ENCODE measurements at places on chromosomes 7 and 10.
A peak's percentile ranks its signal among the peaks of the same experiment; 100 is the strongest.

DNA sequence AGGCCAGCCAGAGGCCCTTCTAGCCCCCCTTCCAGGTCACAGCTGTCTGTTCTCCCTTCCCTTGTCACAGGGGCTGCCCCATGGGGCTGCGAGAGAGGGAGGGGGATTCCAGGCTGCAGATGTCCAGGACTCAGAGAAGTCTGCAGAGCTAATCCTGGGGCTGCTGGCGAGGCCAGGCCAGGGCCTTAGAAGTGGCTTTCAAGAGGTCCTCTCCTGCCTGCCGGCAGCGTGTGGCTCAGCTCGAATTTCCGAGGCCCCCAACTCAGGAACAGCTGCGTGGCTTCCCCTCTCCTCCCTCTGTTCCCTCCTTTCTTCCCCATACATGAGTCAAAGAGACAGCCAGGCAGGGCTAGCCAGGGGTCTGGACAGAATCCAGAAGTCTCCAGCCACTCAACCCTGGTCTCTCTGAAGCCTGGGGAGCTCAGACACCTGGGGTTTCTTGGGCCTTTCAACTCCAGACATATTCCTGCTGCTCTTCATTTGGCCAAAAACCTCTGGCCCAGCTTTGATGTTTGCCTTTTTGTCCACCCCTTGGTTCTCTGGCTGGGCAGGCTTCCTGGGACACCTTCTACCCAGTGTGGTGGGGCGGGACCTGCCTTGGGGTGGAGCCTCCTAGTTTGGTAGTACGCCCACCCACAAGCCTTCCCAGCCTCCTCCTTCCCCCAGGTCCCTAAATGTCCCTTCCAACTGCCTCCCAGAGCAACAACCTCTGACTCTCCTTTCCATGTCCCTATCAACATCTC lies 21.8 kb upstream of the EIF5AL1 start:
- H3K27me3 ChIP-seq: no peaks in the 10 kb centered on the region
- H3K4me1 ChIP-seq: peaks cover 4% of the 10 kb centered on the region
- no peaks in the 10 kb centered on the region for H3K36me3 ChIP-seq

GRCh38 chr7:24591152-24591551 lies 17.9 kb downstream of the PALS2 start:
- H3K27ac ChIP-seq: no peak overlapping the region
- H3K4me3 ChIP-seq: no peak overlapping the region
- no peaks in the 10 kb centered on the region for H3K36me3 ChIP-seq
- no peak for DNase-seq
- H3K27me3 ChIP-seq: no peaks in the 10 kb centered on the region

- no peak overlapping the region for H3K4me3 ChIP-seq
- H3K4me1 ChIP-seq: peaks cover 4% of the 10 kb centered on the region
- DNase-seq: no peak
- no peaks in the 10 kb centered on the region for H3K27me3 ChIP-seq
- no peaks in the 10 kb centered on the region for H3K36me3 ChIP-seq
Measured at GRCh38 chr7:116576350-116577319, 51.8 kb downstream of the CAV1 start.

GRCh38 chr7:223118-223800 lies 30.9 kb downstream of the FAM20C start:
- no peak overlapping the region for H3K4me3 ChIP-seq
- H3K4me1 ChIP-seq: no peaks in the 10 kb centered on the region
- H3K27me3 ChIP-seq: no peaks in the 10 kb centered on the region
- DNase-seq: no peak
- H3K27ac ChIP-seq: no peak overlapping the region

DNA sequence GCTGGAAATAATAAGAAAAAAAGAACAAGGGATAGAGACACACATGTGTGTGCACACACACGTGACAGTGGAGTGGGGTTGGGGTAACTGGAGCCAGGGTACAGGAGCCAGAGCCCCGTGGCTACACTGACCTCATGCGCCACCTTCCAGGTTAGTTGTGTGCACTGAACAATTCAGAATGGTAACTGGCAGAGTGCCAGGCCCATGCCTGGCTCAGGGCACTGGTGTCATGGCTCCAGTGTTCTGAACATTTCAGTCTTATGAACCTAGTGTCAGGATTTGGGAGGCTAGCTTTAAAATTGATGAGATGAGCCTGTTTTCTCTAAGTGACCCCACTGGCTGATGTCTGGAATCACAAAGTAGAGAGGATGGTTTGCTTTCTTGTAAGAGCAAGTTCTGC lies 269.6 kb downstream of the SORCS3 start:
- DNase-seq: no peak
- H3K27me3 ChIP-seq: no peaks in the 10 kb centered on the region
- H3K27ac ChIP-seq: no peak overlapping the region
- no peak overlapping the region for H3K4me3 ChIP-seq
- H3K36me3 ChIP-seq: no peaks in the 10 kb centered on the region
- H3K4me1 ChIP-seq: peaks cover 7% of the 10 kb centered on the region

- no peak for DNase-seq
- H3K4me3 ChIP-seq: peak overlapping the region; percentile 92
- H3K4me1 ChIP-seq: peaks cover 24% of the 10 kb centered on the region
Measured at GRCh38 chr10:117370205-117370604, 5.0 kb downstream of the PDZD8 start.

DNA sequence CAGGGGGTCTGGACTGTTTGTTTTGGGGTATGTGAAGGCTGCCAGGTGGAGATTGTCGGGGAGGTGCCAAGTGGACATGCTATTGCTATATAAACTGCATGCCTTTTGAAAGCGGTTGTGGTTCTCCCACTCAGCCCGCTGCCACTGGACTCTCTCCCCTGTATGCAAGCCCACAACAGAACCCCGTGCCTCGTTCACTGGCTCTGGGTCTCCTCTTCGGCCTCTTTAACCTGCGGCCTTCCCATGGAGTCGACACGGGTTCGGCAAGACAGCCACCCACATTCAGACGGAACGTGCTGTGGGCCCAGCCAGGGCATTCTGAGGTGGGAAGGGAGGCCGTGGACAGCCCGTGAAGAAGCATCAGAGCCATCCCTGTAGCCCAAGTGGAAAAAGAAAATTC lies 50.3 kb downstream of the SVIL start:
- no peak overlapping the region for H3K27ac ChIP-seq
- H3K27me3 ChIP-seq: no peaks in the 10 kb centered on the region
- no peak for DNase-seq
- H3K36me3 ChIP-seq: no peaks in the 10 kb centered on the region
- no peak overlapping the region for H3K4me3 ChIP-seq
- H3K4me1 ChIP-seq: no peaks in the 10 kb centered on the region

DNA sequence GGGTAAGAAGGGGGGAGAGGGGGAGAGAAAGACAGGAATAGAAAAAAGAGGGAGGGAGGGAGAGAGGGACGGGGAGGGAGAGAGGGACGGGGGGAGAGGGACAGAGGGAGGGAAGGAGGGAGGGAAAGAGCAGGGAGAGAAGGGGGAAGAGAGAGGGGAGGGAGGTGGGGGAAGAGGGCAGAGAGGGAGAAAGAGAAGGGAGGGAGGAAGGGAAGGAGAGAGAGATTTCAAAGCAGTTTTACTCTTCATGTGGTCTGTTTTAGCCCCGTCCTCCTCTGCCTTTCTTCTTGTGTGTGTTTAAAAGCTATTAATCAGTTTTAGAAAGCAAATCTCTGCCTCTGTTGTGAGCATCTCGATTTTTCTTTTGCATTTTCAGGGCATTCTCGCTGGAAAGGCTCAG lies 237.0 kb downstream of the WDR37 start:
- no peak for DNase-seq
- H3K4me3 ChIP-seq: no peak overlapping the region
- H3K27me3 ChIP-seq: no peaks in the 10 kb centered on the region
- no peaks in the 10 kb centered on the region for H3K36me3 ChIP-seq
- H3K4me1 ChIP-seq: no peaks in the 10 kb centered on the region

GRCh38 chr7:28301148-28301641 lies 111.1 kb upstream of the CREB5 start:
- H3K27ac ChIP-seq: no peak overlapping the region
- H3K4me1 ChIP-seq: no peaks in the 10 kb centered on the region
- no peak for DNase-seq
- no peaks in the 10 kb centered on the region for H3K27me3 ChIP-seq
- H3K36me3 ChIP-seq: no peaks in the 10 kb centered on the region

DNA sequence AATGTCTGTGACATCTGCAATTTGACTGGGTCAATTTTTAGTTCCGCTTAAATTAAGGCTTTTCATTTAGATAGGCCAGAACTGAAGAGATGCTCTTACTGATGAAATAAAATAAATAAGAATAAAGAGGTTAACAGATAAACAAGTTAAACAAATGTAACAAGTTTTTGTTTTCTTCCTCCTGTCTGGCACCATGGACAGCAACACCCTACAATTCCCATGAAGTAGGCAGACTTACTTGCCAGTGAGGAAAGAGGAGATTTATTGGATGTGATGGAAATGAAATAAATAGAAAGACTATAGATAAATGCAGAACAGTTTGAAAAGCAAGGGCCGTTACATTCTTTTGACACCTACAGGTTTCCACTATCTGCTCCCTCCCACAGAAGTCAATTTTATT lies 118.5 kb downstream of the AMPH start:
- no peak overlapping the region for H3K4me3 ChIP-seq
- H3K4me1 ChIP-seq: no peaks in the 10 kb centered on the region
- DNase-seq: no peak
- H3K27me3 ChIP-seq: no peaks in the 10 kb centered on the region

GRCh38 chr10:63703113-63703670 lies 182.0 kb downstream of the REEP3 start:
- no peak overlapping the region for H3K4me3 ChIP-seq
- no peak overlapping the region for H3K27ac ChIP-seq
- no peaks in the 10 kb centered on the region for H3K27me3 ChIP-seq
- no peaks in the 10 kb centered on the region for H3K4me1 ChIP-seq
- no peaks in the 10 kb centered on the region for H3K36me3 ChIP-seq

GRCh38 chr7:132565441-132565840 lies 10.8 kb downstream of the PLXNA4 start:
- no peak overlapping the region for H3K27ac ChIP-seq
- H3K4me1 ChIP-seq: peaks cover 4% of the 10 kb centered on the region
- no peaks in the 10 kb centered on the region for H3K36me3 ChIP-seq
- H3K27me3 ChIP-seq: peaks cover 13% of the 10 kb centered on the region
- DNase-seq: no peak
- no peak overlapping the region for H3K4me3 ChIP-seq

DNA sequence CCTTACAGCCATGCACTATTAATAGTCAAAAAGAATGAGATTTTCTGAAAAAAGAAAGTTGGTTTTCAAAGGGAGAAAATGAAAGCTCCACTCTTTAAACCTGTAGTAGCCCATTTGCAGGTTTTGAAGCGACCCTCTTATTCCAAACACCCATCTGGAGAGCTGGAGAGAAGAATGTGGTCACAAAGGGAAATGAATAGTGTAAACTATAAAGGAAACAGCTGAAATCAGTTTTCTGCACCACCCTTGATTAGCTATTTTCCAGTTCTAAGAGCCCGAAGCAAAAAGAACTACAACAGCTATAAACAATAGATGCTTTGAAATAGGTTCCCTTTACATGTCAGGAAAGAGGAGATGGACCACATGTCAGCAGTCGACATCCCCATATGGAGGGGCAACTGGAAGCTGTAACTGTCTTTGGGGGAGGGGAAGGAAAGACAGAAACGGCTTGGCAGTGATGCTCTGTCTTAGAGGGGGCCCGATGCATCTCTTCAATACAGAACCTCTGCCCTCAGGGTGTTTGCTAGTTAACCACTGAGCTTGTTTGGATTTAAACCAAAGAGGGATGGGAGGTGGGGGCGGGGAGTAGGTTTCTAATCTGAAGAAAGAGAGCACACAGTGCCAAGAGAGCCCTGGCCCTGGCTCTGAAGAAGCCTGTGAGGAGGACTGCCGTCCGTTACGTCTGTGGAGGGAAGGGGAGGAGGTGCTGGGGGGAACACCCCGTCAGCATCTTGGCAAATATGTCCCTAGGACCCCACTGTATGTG lies 55.3 kb downstream of the CPVL start:
- no peaks in the 10 kb centered on the region for H3K27me3 ChIP-seq
- H3K4me3 ChIP-seq: peak overlapping the region; percentile 46
- H3K4me1 ChIP-seq: peaks cover 5% of the 10 kb centered on the region
- no peak overlapping the region for H3K27ac ChIP-seq
- H3K36me3 ChIP-seq: no peaks in the 10 kb centered on the region

DNA sequence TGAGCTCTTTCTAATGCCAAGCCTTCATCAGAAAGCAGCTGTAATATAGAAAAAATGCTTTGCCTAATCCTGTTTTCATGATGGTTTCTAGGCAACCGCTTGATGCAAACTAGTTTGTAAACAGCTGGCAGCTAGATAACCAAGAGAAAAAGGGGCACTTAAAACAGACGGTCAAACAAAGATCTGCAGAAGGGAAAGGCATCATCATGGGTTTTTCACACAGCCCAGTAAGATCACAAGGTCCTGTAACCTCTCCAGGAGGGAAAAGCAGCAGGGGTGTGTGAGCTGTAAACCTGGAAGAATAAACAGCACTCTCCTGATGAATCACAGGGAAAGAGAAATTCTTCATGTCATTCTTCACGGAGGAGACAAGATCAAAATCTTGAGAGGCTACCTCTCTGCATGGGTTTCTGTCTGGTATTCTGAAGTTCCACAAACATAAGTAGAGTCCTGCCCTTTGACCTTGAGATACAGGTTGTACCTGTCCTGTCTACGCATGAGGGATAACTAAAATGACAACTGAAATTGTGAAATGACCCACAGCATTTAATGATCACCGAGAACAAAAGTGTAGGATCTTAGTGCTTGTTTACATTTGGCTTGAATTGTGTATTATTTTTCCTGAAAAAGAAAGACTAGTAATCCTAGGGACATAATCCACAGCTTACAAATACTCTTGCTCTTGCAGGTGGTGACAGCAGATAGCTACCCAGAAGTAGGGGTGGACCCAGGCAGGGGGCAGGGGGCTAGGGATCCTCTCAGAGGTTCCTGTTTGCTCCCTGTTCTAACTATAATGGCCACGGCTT lies 48.0 kb downstream of the CREB3L2 start:
- no peak overlapping the region for H3K27ac ChIP-seq
- H3K4me1 ChIP-seq: peaks cover 26% of the 10 kb centered on the region
- H3K4me3 ChIP-seq: no peak overlapping the region
- H3K36me3 ChIP-seq: peaks cover 3% of the 10 kb centered on the region
- no peaks in the 10 kb centered on the region for H3K27me3 ChIP-seq

- DNase-seq: no peak
- H3K4me3 ChIP-seq: no peak overlapping the region
- H3K27me3 ChIP-seq: no peaks in the 10 kb centered on the region
Measured at GRCh38 chr7:75817116-75817515, 3.5 kb upstream of the CCL24 start.

DNA sequence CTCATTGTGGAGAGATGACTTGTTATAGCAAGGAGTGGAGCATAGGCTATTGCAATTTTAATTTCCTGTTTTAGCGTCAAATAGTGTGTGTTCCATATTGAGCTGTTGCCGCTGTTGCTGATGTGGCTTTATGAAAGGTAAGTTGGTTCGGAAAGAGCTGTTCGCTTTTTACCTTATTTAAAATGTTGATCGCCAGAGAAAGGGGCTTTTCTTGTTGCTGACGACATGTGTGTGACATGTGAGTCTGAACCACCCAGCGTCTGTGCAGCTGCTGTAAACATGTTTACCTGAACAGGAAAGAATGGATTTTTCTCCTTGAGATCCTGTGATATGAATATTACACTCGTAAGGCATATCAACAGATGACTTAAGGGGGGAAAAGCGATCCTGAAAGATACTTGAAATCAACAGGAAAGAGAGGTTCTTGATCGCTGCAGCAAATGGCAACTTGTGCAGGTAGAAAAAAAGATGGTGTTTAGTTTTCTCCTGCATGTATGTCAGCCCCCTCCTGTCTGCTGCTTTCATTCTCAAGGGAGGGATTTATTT lies 2.5 kb downstream of the ZEB1 start:
- H3K36me3 ChIP-seq: no peaks in the 10 kb centered on the region
- peak overlapping the region; percentile 89 for H3K4me3 ChIP-seq
- no peaks in the 10 kb centered on the region for H3K27me3 ChIP-seq
- peak; percentile 9 for DNase-seq
- peaks cover 13% of the 10 kb centered on the region for H3K4me1 ChIP-seq
- H3K27ac ChIP-seq: no peak overlapping the region

All from common myeloid progenitor, CD34-positive (primary cell).